ENCODE measurements at places on chromosomes 3 and 15. TPM values are rescaled to one million over a fixed set of nuclear protein-coding genes. Genes with fewer than 3 reads are reported as not detected.

TIGIT gene
- not detected for total RNA-seq

RHOV gene
- not detected for total RNA-seq

SLC28A2 gene
- not detected for total RNA-seq

DNAH12 gene
- total RNA-seq: under 0.01 TPM

RBPMS2 gene
- not detected for total RNA-seq

SNTN gene
- not detected for total RNA-seq

HDGFL3 gene
- total RNA-seq: 24.5 TPM

SNX33 gene
- 37.2 TPM for total RNA-seq

CPA3 gene
- total RNA-seq: not detected

IMPG2 gene
- 0.33 TPM for total RNA-seq

POPDC2 gene
- 0.15 TPM for total RNA-seq

NR1I2 gene
- total RNA-seq: not detected

CTDSPL gene
- total RNA-seq: 31.4 TPM

NRROS gene
- 0.58 TPM for total RNA-seq

DLL4 gene
- total RNA-seq: 0.73 TPM

KNG1 gene
- total RNA-seq: not detected

CCR8 gene
- total RNA-seq: not detected

ANKUB1 gene
- total RNA-seq: not detected

LIPH gene
- not detected for total RNA-seq

SKOR1 gene
- 0.15 TPM for total RNA-seq

PATL2 gene
- 1.3 TPM for total RNA-seq

TTLL13 gene
- total RNA-seq: not detected

ALG1L2 gene
- 0.33 TPM for total RNA-seq

PPP1R14D gene
- total RNA-seq: not detected

PAK6 gene
- under 0.01 TPM for total RNA-seq

CFAP92 gene
- not detected for total RNA-seq

HYAL1 gene
- total RNA-seq: 6.1 TPM

LTF gene
- total RNA-seq: not detected

POLQ gene
- 0.99 TPM for total RNA-seq

Measured in smooth muscle cell of trachea (primary cell).